ENCODE measurements at places on chromosomes 6 and 20.

GRCh38 chr6:43773980-43774775, 4.2 kb downstream of the VEGFA start:
- no peak for DNase-seq

DNA sequence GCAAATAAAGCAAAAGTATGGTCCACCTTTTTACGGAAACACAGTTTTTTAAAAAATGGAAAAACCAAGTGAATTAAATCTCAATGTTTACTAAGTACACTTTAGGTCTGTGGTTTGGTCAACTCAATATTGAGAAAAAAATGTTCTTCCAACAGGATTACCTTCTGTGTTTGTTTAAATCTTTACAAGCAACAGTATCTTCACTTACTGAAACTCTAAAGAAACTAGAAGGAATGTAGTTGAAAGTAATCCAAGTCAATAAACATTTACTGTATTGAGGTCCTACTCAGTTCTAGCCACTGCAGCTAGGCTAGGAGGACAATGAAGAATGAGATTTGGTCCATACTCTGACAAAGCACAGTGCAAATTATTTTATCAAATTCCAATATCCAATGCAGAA, 80.1 kb downstream of the ASCC3 start:
- DNase-seq, result no peak

DNA sequence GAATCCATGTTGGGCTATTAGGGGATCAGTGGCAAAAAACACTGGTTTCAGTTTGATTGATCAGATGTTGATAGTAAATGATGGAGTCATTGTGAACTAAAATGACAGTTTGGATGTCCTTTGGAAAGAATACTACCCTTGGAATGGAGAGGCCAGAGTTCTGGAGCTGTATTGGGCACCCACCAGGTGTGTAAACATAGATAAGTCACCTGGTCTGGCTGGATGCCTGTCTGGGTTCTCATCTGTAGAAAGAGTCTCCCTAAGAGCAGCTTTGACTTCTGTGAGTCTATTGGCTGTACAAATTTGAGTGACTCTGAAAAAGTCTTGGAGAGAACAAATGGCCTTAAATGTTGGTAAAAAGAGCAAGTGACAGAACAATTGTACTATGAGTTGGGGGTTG, 115.0 kb downstream of the SCP2D1 start:
- no peak for DNase-seq

DNA sequence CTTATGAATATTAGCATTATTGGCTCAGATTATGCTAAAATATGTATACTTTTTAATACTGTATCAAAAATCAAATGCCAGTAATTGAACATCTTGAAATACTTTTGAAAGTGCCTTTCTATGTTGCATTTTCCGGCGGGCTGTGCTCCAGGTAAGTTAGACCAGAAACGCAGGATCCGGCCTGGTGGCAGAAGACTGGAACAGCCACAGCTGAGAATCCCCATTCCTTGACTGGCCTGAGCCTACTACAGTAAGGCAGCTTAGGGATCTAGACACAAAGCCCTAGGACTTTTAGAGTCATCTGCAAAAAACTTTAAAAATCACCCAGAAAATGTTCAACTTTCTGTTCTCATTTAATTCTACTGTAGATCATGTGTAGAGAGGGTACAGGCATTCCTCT, 138.8 kb upstream of the C6orf118 start:
- no peak for DNase-seq

GRCh38 chr6:37244430-37245310, 12.9 kb upstream of the TBC1D22B start:
- DNase-seq, result no peak

DNA sequence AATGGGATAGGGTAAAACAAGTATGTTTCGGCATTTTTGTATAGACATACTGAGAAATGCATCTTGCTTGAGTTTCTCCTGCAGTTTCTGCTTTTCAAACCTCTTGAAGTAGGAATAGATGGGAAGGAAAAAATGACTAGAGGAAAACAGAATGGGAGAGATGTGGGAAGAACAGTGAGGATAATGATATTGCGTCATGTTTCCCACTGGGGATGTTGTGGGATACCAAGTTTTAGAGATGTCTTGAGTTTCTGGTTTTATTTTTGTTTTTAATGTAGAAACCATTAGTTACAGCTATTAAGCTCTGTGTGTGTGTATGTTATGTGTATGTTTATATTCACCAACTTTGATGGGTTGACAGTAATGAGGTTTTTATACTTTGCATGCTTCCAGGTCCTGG, 24.6 kb downstream of the POLH start:
- DNase-seq, result no peak

GRCh38 chr6:22099923-22100322, 196.9 kb downstream of the PRL start:
- no peak for DNase-seq

DNA sequence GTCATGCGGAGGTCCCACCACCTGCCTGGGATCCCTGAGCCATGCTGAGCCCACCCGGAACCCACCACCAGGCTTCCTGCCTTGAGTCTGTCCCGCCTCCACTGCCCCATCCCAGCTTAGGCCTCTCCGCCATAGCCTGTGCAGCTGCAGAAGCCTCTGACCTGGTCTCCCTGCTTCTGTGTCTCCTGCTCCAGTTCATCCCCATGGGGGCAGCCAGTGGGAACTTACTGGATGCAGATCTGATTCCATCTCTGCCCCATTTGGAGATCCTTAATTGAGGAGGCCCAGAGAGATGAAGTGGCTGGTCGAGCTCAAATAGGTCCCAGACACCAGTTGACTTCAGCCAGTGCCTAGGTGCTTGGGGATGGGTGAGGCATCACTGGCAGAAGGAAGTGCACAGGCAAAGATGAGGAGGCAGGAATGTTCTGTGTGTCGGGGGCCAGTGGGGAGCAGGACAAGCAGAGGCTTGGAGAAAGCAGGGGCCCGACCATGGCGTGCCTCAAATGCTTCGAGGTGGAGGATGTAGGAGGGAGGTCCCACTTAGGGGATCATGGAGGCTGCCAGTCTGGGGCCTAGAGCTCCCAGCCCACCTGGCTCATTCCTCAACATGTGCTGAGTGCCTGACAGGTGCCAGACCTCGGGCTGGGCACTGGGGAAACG, 112.8 kb downstream of the TOX2 start:
- no peak for DNase-seq

GRCh38 chr6:130152908-130153510, 69.7 kb downstream of the SAMD3 start:
- DNase-seq, result no peak

GRCh38 chr6:108660251-108660650, 99.5 kb downstream of the FOXO3 start:
- no peak for DNase-seq

DNA sequence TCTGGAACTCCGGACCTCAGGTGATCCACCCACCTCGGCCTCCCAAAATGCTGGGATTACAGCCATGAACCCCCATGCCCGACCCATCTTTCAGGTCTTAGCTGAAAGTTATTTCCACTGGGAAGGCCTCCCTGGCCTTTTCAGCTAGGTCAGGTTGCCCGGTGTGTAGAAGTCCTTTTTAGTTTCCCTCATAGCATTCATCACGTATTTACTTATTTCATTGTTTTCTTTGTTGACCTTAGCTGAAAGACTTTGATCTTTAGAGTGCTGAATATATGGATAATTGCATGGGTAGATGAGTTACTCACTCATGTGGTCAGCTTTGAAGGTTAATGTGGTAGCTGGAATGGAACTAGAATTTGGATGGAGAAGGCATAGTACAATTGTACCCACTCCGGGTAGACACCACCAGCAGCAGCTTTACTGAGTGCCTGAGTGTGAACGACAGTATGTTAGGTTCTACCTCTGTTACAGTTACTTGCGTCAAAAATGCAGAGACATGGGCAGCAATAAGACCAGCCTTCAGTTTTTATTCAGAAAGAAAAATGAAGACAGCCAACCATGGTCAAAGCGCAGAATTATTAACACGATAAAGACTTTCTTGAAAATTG, 9.1 kb downstream of the KIZ start:
- no peak for DNase-seq

- DNase-seq, result no peak
These were observed 8.4 kb upstream of the E2F3 start for GRCh38 chr6:20393297-20393696.

DNA sequence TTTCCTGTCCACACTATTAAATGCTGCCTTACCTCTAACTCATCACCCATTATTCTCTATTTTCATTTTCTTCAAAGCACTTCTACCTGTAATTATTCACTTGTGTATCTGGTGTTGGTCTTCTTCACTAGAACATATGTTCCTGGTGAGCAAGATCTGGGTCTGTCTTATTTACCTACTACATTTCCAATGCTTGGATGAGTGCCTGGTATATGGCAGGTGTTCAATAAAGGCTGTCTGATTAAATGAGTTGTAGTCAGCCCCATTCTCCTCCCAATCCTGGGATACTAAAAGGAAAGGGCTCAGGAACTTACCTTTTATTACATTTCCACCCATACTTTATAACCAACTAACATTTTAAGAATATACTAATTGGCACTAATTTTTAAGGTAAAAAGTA, 61.0 kb downstream of the CEP162 start:
- no peak for DNase-seq

All from SW 1271 (cell line).